T-helper 17 cell (primary cell): ENCODE measurements at places on chromosomes 7 and 10.

DNA sequence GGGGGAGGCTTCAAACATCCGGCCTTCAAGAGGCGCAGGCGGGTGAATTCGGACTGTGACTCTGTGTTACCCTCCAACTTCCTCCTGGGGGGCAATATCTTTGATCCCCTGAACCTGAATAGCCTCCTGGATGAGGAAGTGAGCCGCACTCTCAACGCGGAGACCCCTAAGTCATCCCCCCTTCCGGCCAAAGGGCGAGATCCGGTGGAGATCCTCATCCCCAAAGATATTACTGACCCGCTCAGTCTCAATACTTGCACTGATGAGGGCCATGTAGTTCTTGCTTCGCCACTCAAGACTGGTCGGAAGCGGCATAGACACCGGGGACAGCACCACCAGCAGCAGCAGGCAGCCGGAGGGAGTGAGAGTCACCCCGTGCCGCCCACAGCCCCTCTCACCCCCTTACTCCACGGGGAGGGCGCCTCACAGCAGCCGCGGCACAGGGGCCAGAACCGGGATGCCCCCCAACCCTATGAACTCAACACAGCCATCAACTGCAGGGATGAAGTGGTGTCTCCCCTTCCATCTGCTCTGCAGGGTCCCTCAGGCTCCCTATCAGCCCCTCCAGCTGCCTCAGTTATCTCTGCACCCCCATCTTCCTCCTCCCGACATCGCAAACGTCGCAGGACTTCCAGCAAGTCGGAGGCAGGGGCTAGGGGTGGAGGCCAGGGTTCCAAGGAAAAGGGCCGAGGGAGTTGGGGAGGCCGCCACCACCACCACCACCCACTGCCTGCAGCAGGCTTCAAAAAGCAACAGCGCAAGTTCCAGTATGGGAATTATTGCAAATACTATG lies 1.1 kb downstream of the MEPCE start:
- no peak for DNase-seq
- peak overlapping the region; percentile 91 for H3K4me3 ChIP-seq
- peaks cover 3% of the 10 kb centered on the region for H3K36me3 ChIP-seq
- H3K27ac ChIP-seq, result peak overlapping the region; percentile 98
- no peaks in the 10 kb centered on the region for H3K27me3 ChIP-seq
- peaks cover 48% of the 10 kb centered on the region for H3K4me1 ChIP-seq

DNA sequence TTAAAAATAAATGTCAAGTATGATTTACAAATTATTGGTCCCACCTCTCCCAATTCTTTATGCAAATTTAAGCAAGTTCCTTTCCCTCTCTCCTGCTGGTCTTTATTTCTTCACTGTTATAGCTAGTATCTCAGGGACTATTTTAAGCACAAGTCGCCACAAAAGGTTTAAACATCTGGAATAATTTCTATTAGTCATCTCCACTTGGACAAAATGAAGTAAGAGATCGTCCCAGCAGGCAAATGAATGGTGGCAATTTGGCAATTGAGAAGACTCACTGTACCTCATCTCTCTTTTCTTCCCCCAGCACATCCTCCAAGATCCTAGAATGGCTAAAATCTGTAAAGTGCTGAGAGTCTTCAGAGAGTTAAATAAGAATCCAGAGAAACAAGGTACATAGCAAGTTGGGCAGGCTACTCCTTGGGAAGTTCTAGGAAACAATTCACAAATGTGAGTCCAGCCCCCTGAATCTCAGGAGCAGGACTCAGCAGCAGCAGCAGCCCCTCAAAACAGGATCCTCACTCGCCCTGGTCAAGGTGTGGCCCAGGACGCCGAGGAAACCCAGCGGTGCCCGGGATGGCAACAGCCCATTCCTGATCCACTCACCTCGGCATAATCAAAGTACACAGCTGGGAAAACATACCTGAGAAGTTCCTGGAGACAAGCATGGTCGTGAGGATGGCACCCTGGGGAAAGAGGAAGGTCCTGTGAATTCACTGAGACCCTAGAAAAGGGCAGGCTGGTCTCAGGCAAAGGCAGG lies 30.3 kb upstream of the NDST2 start:
- peaks cover 6% of the 10 kb centered on the region for H3K36me3 ChIP-seq
- peak overlapping the region; percentile 2 for H3K27ac ChIP-seq
- H3K4me1 ChIP-seq, result peaks cover 7% of the 10 kb centered on the region
- DNase-seq, result no peak
- H3K4me3 ChIP-seq, result no peak overlapping the region

DNA sequence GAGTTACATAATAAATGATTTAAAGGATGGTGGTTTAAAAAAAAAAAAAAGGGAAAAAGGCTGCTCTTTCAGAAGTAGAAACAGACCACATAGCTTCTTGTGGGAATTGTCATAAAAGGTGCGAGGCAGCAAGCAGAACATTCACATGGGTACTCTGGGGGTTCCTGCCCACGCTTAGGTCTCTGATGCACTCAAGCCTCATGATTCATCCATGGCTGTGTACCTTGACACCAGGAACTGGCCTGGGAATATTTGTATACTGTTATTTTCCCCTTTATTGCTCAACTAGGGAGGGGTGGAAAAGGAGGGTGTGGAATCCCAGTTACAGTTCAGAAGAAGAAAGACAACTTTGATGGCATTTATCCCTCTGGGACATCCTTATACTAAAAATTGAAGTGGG lies 4.0 kb downstream of the PON2 start:
- no peak for DNase-seq
- no peaks in the 10 kb centered on the region for H3K27me3 ChIP-seq
- H3K4me1 ChIP-seq, result peaks cover 13% of the 10 kb centered on the region

- DNase-seq, result no peak
- peak overlapping the region; percentile 80 for H3K4me3 ChIP-seq
- H3K4me1 ChIP-seq, result peaks cover 34% of the 10 kb centered on the region
- H3K27ac ChIP-seq, result peak overlapping the region; percentile 94
- no peaks in the 10 kb centered on the region for H3K27me3 ChIP-seq
Observed at GRCh38 chr7:75617634-75618234, 121.0 kb downstream of the HIP1 start.

- no peak for DNase-seq
- H3K27me3 ChIP-seq, result peaks cover 20% of the 10 kb centered on the region
- H3K27ac ChIP-seq, result no peak overlapping the region
Observed at GRCh38 chr7:134254311-134254710, 62.4 kb downstream of the SLC35B4 start.

DNA sequence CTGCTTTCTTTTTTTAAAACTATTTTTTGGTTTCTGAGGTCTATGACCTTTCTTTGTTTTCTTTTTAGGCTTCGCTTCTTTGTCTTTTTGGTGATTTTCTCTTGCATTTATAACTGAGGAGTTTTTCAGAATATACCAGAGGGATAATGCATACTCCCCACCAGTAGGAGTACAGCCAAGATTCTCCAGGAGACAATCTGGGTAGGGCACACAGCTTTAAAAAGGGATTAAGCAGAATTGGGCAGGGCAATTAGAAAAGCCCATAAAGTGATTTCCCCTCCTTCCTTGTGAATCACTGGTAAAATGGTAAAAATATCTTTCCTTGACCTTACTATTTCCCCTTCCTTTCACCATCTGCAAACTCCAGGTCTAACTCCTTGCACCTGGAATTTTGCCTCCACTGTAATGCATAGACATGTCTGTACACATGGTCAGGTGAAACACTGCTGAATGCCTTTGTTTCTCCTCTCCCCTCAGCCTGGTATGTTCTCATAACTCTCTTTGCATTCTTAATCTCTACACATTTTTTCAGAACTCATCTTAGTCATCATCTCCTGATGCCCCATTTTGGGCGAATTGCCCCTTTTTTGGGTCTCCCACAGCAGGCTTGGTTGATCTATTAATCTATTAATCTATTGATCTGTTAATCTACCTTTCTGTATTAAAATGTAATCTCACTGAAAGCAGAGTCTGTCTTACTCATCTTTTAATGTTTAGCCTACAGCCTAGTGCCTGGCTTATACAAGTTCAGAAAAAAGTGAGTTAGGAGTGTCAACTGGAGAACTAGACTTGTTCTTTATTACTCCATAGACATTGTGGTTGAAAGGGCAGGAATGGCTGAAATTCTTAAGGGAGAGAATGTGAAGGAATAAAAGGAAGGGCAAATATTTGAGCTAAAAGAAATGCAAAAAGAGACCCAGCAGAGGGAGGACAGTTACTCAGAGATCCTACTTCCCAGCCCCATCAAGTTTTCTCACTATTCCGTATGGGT lies 64.6 kb downstream of the MDFIC start:
- H3K36me3 ChIP-seq, result peaks cover 5% of the 10 kb centered on the region
- H3K27me3 ChIP-seq, result no peaks in the 10 kb centered on the region
- H3K27ac ChIP-seq, result peak overlapping the region; percentile 48
- no peak for DNase-seq
- H3K4me3 ChIP-seq, result no peak overlapping the region

DNA sequence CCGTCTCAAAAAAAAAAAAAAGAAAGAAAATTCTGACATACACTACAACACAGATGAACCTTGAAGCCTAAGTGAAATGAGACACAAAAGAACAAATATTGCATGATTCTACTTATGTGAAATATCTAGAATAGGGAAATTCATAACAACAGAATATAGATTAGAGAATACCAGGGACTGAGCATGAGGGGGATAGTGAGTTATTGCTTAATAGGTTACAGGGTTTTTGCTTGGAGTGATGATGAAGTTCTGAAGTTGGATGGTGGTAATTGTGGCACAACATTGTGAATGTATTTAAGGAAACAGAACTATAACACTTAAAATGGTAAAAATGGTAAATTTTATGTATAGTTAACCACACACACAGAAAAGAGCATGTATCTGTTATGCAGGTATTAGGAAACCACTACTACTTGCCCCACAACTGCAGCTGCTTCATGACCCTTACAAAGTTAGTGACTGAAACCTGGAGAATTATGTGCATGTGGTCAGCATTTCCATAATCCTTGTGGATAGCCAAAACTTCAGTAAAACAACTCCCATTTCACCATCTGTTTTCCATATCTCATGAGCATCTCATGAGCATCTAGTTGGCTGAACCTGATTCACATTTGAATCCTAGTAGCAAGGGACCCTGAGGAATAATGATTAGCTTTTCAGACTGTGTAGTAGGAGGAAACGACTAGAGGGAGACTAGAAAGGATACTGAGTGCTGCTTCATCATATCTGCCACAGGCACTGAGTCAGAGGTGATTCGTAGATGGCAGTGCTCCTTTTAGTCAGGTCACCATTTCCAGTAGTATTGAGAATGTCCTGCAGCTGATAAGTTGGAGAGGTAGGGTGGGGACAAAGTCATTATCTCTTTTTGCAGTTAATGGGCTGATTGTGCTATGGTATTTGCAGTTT lies 26.3 kb downstream of the SAMD8 start:
- H3K27ac ChIP-seq, result peak overlapping the region; percentile 34
- no peak for DNase-seq
- H3K4me3 ChIP-seq, result no peak overlapping the region
- no peaks in the 10 kb centered on the region for H3K27me3 ChIP-seq

DNA sequence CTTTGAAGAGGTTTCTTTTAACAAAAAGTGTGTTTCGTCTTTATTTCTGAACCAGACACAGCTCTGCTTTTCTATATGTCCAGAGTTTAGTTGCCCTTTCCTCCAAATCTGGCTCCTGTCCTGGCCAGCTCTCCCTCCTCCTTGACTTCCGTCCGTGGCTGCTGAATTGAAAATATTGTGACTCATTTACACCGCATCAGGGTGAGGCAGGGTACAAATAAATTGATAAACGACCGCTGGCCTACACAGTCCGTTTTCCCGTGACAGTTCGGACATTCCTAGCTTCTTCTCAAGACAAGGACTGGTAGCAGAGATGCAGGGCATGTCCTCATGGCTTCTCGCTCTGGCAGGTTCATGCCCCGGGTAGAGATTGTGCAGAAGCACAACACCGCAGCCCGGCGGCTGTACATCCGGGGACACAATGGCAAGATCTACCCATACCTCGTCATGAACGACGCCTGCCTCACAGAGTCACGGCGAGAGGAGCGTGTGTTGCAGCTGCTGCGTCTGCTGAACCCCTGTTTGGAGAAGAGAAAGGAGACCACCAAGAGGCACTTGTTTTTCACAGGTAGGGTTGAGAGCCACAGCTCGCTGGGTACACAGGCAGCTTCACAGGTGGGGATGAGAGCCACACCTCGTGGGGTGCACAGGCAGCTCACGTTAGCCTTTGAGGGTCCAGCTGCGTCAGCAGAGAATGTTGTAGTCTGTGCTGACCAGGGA lies 126.6 kb downstream of the TRRAP start:
- H3K4me3 ChIP-seq, result no peak overlapping the region
- no peaks in the 10 kb centered on the region for H3K27me3 ChIP-seq
- no peak overlapping the region for H3K27ac ChIP-seq
- H3K4me1 ChIP-seq, result peaks cover 3% of the 10 kb centered on the region
- no peak for DNase-seq
- peaks cover 8% of the 10 kb centered on the region for H3K36me3 ChIP-seq

DNA sequence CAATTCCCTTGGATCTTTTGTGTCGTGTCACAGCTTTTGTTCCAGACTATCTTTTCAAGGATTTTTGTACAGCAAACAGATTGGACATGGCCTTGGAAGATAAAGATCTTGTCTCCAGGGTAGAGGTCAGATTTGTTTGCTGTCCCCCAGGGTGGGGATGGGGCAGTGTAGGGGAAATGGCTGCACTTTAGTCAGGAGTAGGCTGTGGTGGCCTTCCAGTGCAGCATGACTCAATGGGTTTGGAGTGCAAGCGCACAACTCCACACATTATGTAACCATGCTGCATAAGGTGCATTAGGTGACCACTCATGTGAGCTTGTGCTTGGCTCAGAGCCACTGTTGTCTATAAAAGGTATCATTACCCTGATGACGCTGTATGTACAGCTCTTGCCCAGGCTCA lies 23.9 kb upstream of the ADAMTS14 start:
- H3K4me1 ChIP-seq, result peaks cover 3% of the 10 kb centered on the region
- H3K4me3 ChIP-seq, result no peak overlapping the region
- DNase-seq, result no peak
- H3K36me3 ChIP-seq, result peaks cover 6% of the 10 kb centered on the region
- H3K27me3 ChIP-seq, result peaks cover 8% of the 10 kb centered on the region

GRCh38 chr7:69349291-69349690 lies 249.0 kb upstream of the AUTS2 start:
- no peaks in the 10 kb centered on the region for H3K4me1 ChIP-seq
- no peaks in the 10 kb centered on the region for H3K27me3 ChIP-seq
- no peak overlapping the region for H3K4me3 ChIP-seq
- no peak for DNase-seq

DNA sequence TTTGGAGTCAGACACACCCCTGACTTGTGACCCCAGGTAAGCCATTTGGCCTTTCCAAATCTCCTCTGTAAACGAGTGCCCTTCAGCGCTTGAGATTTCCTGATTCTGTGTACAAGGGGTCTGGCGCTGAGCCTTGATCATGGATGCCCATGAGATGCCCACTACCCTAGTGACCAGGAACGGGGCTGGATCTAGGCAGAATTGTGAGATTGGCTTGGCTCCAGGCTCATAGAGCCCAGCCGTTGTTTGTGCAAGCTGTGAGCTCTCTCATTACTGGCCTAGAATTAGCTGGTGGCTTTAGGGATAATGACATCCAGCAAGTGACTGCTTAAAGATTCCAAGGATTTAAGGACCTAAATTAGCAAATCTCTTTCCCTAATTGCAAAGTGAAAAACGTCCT lies 84.9 kb downstream of the CAMK1D start:
- H3K27me3 ChIP-seq, result no peaks in the 10 kb centered on the region
- DNase-seq, result no peak
- H3K4me1 ChIP-seq, result peaks cover 33% of the 10 kb centered on the region
- peak overlapping the region; percentile 57 for H3K27ac ChIP-seq
- H3K36me3 ChIP-seq, result peaks cover 2% of the 10 kb centered on the region
